ENCODE measurements at places on chromosomes 2 and 18.

- DNase-seq, result no peak
Measured at GRCh38 chr2:169997140-169997887, 170.1 kb downstream of the UBR3 start.

DNA sequence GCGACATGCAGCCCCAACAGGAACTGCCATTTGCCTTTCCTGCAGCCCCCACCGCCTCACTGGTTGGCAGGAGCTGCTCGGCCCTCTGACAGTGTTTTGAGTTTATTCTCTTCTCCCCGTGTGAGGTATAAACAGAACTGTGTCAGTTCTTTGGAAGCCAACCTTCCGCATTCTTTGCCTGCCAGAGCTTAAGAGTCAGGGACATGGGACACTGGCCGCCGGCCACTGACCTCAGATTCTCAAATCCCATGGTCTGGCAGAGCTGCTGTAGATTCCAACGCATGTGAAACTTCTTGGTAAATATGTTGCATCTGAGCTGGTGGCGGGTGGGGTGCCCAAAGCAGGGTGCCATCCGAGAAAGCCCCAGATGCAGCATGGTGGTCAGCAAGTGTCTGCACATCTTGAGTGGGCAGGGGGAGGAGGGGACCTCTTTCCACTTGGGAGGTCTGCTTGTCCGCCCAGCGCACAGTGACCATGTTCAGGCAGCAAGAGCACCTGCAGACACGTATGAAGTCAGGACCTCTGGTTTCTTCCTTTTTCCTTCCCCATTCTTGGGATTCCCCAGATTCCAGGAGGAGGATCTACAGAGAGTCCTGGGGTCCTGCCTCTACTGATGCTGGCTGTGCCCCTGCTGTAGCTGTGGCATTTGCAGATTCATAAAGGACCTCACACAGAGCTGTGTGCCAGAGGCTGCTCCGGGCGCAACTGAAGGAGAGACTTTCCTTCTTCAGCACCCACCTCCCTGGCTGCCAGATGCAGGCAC, 23.8 kb downstream of the ASB18 start:
- DNase-seq, result no peak

GRCh38 chr2:43294973-43295603, 68.7 kb upstream of the ZFP36L2 start:
- DNase-seq, result no peak

DNA sequence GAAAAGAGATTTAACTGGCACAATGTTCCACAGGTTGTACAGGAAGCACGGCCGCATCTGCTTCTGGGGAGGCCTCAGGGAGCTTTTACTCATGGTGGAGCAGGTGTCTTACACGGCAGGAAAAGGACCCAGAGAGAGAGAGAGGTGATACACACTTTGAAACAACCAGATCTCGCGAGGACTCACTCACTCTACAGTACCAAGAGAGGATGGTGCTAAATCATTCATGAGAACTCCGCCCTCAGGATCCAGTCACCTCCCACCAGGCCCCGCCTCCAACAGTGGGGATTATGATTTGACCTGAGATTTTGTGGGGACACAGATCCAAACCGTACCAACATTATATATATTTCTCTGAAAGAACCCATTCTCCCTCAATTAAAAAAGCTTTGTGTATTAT, 79.7 kb upstream of the DOCK10 start:
- no peak for DNase-seq

DNA sequence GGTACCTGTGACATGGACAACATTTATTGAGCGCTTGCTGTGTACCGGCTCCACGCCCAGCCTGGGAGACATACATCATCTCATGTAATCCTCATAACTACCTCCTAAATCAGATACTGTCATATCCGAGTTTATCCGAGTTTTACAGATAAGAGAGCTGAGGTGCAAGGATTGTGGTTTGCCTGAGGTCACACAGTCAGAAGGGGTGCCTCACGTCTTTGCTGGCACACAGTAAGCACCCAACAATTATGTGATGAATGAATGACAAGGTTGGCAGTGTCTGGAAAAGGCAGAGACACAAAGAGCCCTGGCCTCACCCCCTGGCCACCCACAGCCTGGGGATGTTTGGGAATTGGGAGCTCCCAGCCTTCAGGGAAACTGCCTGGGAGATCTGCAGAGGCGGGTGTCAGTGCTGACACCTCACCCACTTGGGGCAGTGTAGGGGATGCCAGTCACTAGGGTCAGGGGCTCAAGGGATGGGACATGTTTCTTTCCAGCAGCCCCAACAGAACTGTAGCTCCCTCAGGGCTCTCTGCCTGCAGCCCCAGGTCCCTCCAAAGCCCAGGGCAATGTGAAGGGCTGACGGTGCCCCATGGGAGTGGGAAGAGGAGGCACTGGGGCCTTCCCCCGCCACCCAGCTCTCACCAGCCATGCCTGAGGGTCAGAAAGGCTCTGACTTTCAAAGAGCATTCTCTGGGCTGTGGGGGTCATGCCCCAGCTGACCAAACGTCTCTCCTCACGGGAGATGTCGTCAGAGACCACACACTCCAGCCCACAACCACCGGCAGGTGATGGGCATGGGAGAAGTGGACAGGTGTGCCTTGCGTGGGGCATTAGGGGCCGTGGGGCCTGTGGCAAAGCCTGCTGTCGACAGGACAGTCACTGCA, 157.5 kb downstream of the ZFP36L2 start:
- no peak for DNase-seq

DNA sequence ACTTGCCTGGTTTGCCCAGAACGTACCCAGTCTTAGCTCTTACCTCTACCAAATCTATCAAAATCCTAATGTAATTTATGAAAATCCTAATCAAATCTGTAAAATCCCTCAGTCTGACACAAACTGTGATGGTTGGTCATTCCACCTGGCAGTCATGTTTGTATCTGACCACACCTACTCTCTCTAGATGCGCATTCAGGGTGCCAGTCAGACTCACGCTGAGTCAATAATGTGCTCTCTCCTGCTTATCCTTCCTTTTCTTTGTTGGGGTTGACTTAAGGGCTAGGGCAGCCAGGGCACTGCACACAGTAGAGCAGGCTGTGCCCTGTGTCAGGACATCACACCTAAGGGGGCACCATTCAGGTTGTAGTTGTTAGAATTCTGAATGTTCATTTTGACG, 48.5 kb upstream of the PARD3B start:
- no peak for DNase-seq

DNA sequence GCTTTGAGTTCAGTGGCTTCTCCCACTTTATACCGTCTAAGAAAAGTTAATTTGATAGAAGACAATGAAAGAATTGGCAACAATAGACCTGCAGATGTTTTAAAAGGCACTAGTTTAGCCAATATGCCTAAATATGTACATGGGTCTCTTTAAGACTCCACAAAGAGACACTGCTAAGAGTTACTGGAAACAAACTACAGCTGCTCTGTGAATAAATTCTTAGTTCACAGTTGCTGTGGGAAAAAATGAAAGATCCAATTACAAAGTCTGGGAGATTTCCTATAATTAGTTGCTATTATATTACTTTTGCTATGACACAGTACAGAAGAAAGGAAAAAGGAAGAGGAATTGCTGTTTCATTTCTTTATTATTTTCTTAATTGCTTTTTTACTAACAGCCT, 34.3 kb downstream of the SCN9A start:
- DNase-seq, result no peak

DNA sequence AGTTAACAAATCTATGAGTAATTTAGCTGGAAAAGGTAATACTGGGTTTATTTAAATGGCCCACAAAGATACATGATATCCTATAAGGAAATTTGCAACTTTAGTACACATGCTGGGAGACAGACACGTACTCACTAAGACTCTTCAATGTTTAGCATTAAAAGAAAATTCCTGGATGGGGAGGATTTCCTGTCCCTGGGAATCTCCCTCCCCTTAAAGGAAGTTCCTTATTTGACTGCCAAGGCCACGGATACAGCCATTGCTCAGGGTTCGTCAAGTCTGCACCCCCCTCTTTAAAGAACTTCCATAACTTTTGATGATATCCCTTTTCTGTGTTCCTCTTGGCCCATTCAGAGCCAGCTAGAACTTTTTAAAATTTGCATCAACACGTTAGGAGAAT, 267.6 kb downstream of the CD226 start:
- no peak for DNase-seq

DNA sequence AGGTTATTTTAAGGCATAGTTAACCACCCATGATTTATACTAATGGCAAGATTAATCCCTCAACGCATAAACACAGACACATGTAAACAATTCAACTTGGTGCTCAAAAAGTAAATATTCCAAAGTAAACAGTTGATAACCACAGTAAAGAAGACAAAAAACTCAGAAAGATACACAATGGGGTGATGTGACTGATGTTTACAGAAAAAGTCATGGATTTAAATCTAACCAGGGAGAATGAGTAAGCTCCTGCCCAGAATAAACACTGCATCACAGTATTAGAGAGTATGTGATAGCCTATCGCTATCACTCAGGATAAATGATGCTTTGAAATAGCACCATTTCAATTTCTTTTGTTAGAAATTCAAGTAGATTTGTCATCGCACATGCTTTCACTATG, 49.3 kb downstream of the HIBCH start:
- DNase-seq, result no peak

- no peak for DNase-seq
Measured at GRCh38 chr2:79717364-79718007, 204.6 kb downstream of the CTNNA2 start.

DNA sequence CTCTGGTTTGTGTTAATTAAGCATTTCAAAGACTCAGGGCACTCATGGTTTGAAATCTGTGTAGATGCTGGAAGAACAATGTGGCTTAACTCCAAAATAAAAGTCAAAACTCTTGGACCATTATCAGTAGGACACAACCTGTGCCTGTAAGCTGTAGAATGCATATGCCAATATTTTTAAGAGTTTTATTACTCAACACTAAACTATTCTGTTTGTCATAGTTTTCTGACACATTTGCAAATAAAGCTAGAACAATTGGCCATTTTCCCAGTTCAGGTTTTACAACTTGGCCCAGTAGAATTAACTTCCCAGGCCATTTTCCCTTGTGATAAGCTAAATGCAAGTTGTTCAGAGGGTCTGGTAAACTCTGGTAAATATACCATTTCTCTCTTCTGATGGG, 713.1 kb downstream of the CBLN2 start:
- DNase-seq, result no peak

- DNase-seq, result no peak
Measured at GRCh38 chr18:37175727-37176620, 347.0 kb downstream of the KIAA1328 start.

- no peak for DNase-seq
Measured at GRCh38 chr2:84038866-84039265, 420.2 kb downstream of the SUCLG1 start.

DNA sequence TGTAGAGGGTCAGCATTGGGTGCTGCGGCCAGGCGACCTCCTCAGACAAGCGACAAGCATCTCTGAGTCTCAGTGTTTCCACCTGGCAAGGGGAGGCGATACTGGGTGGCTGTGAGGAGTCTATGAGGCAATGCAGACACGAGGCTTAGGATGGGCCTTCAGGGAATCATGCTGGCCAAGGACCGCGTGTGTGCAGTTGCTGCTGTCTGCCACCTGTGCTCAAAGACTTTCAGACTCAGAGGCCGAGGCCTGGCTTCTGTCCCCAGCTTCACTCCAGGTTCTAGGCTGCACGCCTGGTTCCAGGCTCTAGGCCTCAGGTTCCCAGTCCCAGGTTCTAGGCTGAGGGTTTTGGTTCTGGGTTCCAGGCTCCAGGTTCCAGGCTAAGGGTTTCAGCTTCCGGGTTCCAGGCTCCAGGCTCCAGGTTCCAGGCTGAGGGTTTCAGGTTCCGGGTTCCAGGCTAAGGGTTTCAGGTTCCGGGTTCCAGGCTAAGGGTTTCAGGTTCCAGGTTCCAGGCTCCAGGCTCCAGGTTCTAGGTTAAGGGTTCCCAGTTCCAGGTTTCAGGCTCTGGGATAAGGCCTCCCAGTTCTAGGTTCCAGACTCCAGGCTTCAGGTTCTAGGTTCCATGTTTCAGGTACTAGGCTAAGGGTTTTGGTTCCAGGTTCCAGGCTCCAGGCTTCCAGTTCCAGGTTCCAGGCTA, 14.8 kb downstream of the LRRFIP1 start:
- no peak for DNase-seq

DNA sequence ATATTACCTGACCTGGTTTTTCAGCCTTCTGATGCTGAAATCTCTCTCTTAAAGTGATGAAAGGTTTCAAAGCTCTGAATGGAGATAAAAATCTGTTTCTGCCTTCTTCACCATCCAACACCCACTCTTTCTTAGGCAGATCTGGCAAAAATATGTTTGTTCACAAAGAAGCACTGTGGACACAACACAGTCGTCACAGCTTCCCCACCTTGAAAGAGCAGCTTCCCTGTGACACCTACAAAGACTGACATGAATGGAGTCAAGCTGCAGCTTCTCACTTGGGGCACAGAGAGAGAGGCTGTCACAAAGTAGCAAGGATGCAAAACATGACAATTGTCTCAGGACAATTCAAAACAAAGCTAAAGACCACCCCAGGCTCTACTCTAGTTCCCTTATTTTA, 86.5 kb downstream of the ICOS start:
- no peak for DNase-seq

DNA sequence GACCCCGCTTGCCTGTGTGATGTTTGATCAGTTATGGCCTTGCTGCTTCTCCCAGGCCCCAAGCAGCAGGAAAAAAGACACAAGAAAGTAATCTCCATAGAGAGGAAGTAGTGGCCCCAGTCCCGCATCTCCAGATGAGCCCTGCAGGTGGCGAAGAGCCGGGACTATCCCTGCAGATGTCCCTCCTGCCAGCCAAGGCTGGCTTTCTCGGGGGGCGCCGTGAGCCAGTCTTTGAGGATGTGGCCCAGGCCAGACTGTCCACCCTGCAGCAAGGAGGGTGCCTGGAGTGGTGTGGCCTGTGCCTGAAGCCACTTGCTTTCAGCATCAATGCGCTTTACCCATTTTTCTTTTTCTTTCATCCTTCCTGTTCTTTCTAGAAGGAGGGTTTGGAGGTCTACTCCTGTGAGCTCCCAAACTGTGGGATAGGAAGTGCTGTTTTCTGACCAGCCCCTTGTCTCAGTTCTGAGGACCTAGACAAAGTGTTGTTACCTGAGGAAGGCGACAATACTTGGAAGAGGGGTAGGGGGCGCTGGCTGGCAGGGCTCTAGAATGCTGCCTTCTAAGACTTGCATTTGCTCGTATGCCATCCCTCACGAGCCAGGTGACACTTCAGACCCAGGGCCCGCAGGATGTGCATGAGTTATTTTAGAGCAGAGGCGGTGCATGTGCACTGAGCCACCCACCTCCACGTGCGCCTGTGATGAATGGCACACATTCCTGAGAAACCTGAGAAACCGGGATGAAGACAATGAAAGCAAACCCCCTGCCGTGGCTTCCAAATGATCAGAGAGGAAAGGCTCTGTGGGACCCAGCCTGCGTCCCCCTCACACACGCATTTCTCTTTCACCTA, 255.8 kb downstream of the FBXO15 start:
- DNase-seq, result no peak

DNA sequence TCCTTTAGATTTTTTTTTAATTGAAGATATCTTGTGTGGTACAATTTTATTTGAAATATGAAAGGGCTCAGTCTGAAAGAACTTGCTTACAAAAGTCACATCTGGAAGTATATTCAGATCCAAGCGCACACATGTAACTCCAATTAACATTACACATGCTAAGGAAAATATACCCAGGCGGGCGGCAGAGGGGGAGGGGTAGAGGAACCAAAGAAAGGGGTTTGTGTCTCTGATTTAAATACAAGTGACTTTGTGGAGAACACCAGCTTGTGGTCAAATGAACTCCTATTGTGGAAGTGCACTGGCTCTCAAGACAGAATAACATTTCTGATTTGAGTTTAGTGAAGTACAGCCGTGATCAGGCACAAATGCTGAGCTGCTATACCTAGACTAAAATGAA, 280.2 kb upstream of the SOX11 start:
- DNase-seq, result peak; percentile 26
